Activated CD4-positive, alpha-beta T cell treated with anti-CD3 and anti-CD28 coated beads for 36 hours (primary cell): ENCODE measurements at places on chromosomes 4 and X. TPM values are rescaled to one million over a fixed set of nuclear protein-coding genes. Genes with fewer than 3 reads are reported as not detected.

CXorf65 gene
- 31.2 TPM for total RNA-seq

DNA sequence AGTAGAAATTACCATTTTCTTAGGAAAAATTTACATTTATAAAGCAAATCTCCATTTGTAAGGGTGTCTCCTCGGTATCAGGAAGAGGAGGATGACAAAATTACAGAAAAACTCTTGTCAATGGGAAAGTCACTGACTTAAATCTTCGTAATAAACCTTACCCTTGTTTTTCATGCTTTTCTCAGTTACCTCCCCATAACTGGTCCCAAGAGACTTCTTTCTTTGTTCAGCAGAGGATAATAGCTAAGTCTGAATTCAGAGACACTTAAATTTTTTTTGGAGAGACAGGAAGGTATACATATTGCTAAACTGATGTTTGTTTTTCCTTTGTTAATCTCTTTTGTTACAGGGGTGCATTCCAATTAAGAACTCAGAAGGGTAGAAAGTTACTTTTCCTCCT lies 125.5 kb upstream of the JADE1 start:
- no peak for DNase-seq

- no peak for DNase-seq
Measured at GRCh38 chrX:3076416-3076991, 35.2 kb downstream of the ARSF start.

TRAM1L1 gene
- total RNA-seq = not detected

DNA sequence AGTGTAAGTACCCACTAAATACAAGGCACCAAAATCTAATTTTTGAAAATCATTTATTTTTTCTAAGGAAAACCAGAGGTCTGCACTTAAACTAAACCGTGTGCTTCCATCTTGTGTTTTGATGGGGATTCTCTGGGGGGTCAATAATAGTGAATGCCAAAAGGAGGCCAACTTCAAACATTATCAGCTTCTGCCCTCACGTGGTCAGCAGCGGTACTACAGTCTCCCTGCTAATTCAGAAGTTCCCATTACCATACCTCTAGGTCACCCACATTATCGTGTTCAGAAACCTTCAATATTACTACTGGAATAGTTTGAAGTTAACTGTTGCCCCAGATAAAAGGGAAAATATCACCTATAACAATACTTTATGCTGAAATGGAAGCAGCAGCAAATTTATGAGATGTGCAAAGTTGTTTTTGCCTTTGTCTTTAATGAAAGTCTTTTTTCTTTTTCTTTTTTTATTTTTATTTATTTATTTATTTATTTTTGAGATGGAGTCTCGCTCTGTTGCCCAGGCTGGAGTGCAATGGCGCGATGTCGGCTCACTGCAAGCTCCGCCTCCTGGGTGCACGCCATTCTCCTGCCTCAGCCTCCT lies 17.3 kb downstream of the CTPS2 start:
- peak; percentile 72 for DNase-seq

GRCh38 chr4:39029752-39030694 lies 2.2 kb downstream of the TMEM156 start:
- peak; percentile 22 for DNase-seq

DNA sequence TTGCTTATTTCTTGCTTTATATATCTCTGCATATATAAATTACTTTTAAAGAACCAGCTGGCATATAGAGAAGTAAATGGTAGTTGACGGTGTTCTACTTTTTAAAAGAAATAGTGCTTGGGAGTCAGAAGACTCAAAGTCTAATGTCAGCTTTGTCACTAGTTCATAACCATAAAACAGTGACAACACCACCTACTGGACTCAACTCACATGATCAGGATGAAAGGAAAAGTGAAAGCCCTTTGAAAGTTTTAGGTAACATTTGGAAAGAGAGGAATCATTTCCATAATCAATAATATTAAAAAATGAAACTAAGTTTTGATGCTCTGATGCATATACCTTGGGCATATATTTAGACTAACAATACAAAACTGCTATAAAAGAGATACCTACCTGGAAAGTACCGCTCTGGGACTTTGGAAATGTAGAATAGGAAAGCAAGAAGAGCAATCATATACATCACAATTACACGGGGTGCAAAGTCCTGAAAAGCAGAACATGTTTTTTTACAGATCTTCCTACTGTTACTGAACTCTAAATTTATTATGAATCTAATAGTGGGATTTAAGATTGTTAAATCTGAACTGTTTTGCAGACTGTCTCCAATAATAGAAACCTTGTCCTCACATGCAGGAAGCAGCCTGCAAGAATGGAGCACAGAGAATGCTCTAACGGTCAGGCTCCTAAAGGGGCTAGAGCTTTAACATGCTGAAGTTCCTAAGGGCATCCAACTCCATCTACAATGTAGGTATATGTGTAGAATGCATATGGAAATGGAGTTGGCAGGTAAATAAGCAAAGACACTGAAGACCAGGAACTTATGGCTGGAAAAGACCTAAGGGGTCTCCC lies 15.6 kb downstream of the PAQR3 start:
- no peak for DNase-seq

GRCh38 chrX:53544936-53545335 lies 110.8 kb upstream of the HSD17B10 start:
- DNase-seq = no peak

GSTCD gene
- 16.1 TPM for total RNA-seq

SMARCA1 gene
- 0.21 TPM for total RNA-seq

GRCh38 chr4:28014469-28014868 lies 1153.8 kb downstream of the STIM2 start:
- no peak for DNase-seq

DNA sequence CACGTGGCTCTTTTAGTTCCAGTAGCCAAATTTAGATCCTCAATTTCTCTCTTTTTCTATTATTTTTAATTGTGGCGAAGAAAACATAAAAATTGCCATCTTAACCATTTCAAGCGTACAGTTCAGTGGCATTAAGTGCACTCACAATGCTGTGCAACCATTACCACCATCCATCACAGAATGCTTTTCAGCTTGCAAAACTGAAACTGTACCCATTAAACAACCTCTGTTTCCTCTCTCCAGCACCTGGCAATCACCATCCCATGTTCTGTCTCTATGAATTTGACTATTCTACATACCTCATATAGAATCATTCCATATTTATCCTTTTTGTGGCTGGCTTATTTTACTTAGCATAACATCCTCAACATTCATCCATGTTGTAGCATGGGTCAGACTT lies 74.9 kb downstream of the METTL14 start:
- DNase-seq = no peak

DNA sequence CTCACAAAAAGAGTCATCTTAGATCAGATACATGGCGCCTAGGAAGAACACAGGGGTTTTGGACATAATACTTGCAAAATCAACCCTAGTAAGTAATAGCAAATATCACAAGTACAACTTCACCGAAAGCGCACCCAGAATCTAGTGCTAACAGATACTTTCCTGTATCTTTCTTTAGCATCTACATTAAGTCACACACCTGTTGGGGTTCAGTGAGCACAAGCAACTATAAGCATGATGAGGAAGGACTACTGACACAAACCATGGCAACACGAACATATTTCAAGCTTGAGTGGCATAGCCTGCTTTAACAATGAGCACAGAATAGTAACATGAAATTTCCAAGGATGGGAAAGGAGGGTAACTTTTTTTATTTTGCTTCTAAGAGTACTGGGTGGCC lies 116.1 kb downstream of the GPC3 start:
- DNase-seq = no peak

GRCh38 chrX:397575-397974 lies 10.9 kb upstream of the PPP2R3B start:
- no peak for DNase-seq

- DNase-seq = peak; percentile 88
Measured at GRCh38 chr4:108168671-108169523, at the start of gene LEF1. TSS of gene LEF1 (minus strand) at chr4:108168932. CDS start at chr4:108167767, 1,165 bp downstream.

DNA sequence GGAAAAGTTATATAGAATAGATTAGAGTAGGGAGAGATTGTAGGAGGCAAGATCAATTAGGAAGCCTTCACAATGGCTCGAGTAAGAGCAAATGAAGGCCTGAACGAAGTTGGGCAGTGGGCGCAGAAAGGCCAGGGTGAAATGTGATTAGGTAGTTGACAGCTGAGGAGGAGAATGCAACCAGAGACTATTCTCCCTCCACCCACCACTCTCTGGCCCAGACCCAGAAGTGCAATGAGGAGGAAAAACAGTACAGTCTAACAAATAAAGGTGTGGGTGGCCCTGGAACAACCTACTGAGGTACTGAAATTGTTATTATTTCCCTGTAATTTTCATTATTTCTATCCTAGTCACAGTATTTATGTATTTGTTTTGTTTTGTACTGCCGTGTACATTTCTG lies 176.7 kb downstream of the SLC39A8 start:
- no peak for DNase-seq

DNA sequence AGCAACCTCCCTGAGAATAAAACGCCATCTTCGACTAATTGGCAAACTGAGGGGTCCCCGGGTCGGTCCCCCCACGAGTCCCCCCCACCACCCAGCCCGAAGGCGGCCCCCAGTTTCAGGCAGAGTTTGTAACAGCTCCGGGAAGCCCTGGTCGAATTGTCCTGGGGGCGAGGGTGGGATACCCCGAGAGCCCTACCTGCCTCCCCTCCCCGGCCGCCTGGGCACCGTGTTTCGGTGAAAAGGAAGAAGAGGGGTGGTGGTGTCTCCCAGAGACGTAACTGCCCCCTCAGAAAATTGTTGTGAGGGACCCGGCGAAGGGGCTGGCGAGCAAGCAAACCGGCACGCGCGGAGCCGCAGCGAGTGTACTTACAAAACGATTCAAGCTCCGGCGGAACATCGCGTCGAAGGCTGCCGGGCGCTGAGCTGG lies 1.2 kb downstream of the ATP11C start:
- no peak for DNase-seq

GRCh38 chr4:94452476-94453371 lies 982 bp downstream of the PDLIM5 start:
- DNase-seq = peak; percentile 39

RNF212 gene
- 2.4 TPM for total RNA-seq

DNA sequence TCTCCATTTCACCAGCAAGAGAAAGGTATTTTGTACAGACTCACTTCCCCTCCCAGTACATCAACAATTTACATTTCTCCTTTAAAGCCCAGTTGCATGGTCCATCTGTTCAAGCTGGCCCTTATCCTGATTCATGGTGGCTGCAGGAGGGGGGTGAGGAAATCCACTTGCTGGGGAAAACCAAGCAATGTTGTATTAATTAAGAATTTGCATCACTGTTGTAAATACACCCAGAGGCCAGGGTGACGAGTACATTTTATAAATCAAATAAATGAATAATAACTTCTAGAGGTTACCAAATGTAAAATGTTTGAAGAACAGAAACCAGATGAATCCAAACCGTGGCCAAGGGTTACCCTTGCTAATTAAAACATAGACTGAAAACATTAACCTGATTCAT lies 395.9 kb upstream of the INTU start:
- DNase-seq = no peak

- no peak for DNase-seq
Measured at GRCh38 chr4:139736661-139737060, 71.0 kb downstream of the MGST2 start.

- no peak for DNase-seq
Measured at GRCh38 chrX:16903274-16904022, 33.3 kb upstream of the RBBP7 start.

- no peak for DNase-seq
Measured at GRCh38 chr4:100118181-100118580, 72.1 kb downstream of the DDIT4L start.

KLHL13 gene
- 3.5 TPM for total RNA-seq

- DNase-seq = no peak
Measured at GRCh38 chr4:102163404-102164140, 181.7 kb downstream of the SLC39A8 start.

GRCh38 chrX:45621376-45622041 lies 420.8 kb upstream of the DIPK2B start:
- DNase-seq = peak; percentile 20

RAB33A gene
- total RNA-seq = 24.0 TPM

GRCh38 chr4:107994894-107995293 lies 5.2 kb downstream of the HADH start:
- DNase-seq = no peak

DNA sequence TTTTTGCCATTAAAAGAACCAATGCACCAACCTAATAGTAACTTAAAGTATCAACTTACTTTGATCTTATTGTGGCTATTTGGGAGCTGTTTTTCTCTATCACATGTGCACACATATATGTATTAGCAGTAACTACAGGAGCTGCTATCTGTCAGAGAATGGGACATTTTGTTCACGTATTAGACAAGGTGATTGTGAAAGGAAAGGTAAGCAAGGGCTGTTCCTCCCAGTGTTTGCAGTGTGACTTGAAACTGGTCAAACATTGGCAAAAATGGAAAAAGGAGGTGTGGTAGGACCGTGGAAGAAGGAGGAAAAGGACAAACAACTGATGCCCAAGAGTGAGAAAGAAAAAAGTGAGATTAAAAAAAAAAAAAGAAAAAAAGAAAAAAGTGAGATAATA lies 43.1 kb upstream of the KLHL2 start:
- DNase-seq = no peak

- no peak for DNase-seq
Measured at GRCh38 chr4:138087066-138087719, 155.0 kb downstream of the SLC7A11 start.

GRCh38 chrX:139877710-139878414 lies 55.0 kb downstream of the ATP11C start:
- DNase-seq = no peak

GRCh38 chr4:164011791-164012190 lies 517.3 kb downstream of the TMA16 start:
- DNase-seq = no peak

GRCh38 chr4:156191044-156191781 lies 237.5 kb upstream of the CTSO start:
- DNase-seq = no peak

DNA sequence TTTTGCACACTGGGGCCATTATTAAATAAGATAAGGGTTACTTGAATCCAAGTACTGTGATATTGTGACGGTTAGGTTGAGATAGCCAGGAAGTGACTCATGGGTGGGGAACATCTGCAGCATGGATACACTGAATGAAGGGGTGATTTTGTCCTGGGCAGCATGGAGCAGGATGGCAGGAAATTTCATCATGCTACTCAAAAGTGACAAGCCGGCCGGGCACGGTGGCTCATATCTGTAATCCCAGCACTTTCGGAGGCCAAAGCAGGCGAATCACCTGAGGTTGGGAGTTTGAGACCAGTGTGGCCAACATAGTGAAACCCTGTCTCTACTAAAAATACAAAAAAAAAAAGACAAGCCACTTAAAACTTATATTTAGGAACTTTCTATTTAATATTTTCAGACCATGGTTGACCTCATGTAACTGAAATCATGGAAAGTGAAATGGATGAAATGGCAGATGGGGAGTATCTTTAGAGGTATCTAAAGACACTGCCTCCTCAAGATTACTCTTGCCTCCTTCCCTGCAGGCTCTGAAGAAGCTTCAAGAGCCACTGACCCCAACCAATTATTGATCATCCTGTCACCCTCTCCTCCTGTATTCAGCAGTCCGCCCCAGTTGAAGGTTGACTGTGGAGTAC lies 3.9 kb upstream of the TRIM60 start:
- DNase-seq = no peak

DNA sequence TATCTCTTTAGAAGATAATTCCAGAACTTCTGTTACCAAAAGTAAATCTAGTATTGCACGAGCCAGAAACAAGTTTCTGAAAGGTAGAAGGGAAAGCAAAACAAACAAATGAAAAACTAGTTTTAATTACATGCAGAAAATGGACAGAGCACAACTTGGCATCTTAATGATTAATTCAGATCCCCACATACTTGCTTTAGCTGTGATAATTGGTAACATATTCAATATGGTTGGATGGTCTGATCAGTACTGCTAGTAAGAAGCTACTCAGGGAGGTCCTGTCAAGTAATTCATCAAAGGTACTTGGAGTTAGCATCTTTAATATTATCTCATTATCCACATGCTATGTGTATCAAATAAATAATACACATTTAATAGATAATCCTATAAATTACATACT lies 204.3 kb downstream of the TRAM1L1 start:
- DNase-seq = no peak
